ENCODE measurements at places on chromosomes 16 and 17.

DNA sequence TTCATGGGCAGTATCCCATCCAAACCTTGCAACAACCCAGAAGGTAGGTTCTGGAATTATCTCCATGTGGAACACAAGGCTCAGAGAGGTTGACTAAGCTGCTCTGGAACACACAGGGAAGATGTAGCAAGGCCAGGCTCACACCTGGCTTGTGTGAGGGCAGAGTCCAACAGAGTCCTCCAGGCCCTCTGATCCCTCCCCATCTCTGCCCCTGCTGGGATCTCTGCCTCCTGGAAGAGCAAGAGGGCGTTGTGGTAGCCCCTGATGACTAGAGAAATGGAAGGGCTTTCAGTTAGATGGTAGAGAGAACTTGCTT, 7.0 kb upstream of the PPP1R1B start:
- DNase-seq = no peak

GRCh38 chr17:15048381-15048780, 216.7 kb downstream of the PMP22 start:
- DNase-seq = no peak

GRCh38 chr16:89964201-89964600, 15.6 kb downstream of the DEF8 start:
- no peak for DNase-seq

GRCh38 chr17:66978514-66979061, 14.1 kb downstream of the CACNG4 start:
- DNase-seq = no peak

GRCh38 chr17:45814622-45815606, 29.8 kb upstream of the SPPL2C start:
- DNase-seq = no peak

GRCh38 chr16:56643080-56643778, 4.8 kb downstream of the MT1A start:
- peak; percentile 56 for DNase-seq

GRCh38 chr17:2213291-2213960, 90.2 kb downstream of the SMG6 start:
- no peak for DNase-seq

DNA sequence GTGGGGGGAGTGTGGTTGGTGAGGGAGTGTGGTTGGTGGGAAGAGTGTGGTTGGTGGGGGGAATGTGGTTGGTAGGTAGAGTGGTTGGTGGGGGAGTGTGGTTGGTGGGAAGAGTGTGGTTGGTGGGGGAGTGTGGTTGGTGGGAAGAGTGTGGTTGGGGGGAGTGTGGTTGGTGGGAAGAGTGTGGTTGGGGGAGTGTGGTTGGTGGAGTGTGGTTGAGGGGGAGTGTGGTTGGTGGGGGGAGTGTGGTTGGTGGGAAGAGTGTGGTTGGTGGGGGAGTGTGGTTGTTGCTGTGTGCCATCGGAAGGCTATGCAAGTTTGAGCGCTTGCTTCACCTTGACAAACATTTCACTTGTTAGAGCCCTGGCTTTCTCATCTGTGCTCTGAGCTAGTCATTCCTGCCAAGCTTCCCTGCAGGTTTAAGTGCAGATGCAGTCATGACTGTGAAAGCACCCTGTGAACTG, 20.1 kb downstream of the MINK1 start:
- no peak for DNase-seq

DNA sequence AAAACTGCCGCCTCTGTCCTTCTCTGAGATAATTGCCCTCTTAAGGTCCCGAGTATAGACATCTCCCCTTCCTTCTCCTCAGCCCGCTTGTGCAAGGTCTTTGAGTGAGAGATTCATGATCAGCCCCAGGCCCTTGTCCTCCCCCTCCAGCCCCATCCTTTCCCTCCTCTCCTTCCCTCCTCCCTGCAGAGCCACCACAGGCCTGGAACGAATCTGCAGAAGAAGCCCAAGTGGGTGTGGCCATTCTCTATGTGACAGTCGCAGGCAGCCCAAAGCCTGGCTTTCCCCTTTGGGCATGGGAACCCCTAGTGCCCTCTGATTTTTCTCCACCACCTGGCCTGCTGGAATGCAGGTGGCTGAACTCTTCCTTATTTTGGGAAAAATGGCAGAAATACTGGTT, 7.2 kb upstream of the NDRG4 start:
- no peak for DNase-seq

GRCh38 chr17:47213540-47213939, 4.4 kb downstream of the MYL4 start:
- no peak for DNase-seq
